ENCODE measurements at places on chromosomes 4 and X.

GRCh38 chr4:40317916-40318658 is 17.0 kb upstream of the CHRNA9 start:
- DNase-seq = peak; percentile 20

- DNase-seq = no peak
Observed at GRCh38 chr4:61532336-61533000, 332.3 kb downstream of the ADGRL3 start.

DNA sequence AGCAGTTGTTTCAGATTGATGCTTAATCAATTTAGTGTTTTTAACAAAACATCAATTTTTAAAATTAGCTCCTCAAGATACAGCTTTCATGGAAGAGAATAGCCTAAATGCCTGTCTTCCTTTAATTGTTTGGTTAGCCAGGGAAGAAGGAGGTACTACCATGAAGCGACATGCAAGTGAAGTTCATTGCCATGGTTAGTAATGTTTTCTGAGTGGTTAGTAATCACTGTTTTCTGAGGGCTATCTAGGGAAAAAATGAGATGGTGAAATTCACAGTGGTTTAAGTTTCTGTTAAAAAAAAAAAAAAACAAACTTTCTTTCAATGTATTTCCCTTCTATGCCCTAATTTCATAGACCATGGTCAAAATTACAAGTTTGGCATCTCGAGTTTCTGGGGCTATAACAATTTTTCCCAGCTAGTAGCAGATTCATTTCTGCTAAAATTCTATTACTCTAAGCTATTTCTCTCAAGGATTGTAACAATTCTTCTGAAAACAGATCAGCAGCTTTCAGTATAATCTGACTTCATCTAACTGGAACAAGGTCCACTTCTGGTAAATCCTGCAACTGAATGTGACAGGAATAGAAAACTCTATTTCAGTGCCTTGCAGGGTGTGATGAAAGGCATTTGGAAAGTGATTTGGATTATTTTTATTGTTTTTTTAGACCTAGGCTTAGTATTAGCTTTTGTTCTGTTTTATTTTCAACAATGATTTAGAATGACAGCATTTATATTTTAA is 157.0 kb downstream of the PCDH18 start:
- DNase-seq = peak; percentile 23

DNA sequence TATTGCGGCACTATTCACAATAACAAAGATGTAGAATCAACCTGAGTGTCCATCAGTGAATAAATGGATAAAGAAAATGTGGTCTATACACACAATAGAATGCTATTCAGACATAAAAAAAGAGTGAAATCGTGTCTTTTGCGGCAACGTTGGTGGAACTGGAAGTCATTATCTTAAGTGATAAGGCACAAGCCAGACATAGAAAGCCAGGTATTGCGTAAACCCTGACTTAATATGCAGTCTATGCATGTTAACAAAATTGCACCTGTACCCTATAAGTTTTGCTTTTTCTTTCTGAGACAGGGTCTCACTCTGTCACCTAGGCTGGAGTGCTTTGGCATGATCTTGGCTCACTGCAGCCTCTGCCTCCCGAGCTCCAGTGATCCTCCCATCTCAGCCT is 28.6 kb downstream of the KIAA0232 start:
- DNase-seq = no peak

GRCh38 chr4:137015426-137016409 is 516.6 kb downstream of the PCDH18 start:
- DNase-seq = no peak

Measured in EH (cell line).